ENCODE measurements at places on chromosomes 2 and 18. TPM values are rescaled to one million over a fixed set of nuclear protein-coding genes. Genes with fewer than 3 reads are reported as not detected.

The PROKR1 gene
- total RNA-seq, result not detected

The SIX2 gene
- 0.24 TPM for total RNA-seq

The ARHGAP25 gene
- total RNA-seq, result 11.4 TPM

The ALPI gene
- total RNA-seq, result not detected

The DSC1 gene
- not detected for total RNA-seq

The FSHR gene
- total RNA-seq, result not detected

The ATG16L1 gene
- total RNA-seq, result 30.0 TPM

The FBLN7 gene
- 4.4 TPM for total RNA-seq

The TMEM163 gene
- not detected for total RNA-seq

The CHAC2 gene
- 0.51 TPM for total RNA-seq

The IER3IP1 gene
- 14.6 TPM for total RNA-seq

The POTEI gene
- not detected for total RNA-seq
